NCI-H345 (cell line): ENCODE measurements at places on chromosomes 4 and X.

DNA sequence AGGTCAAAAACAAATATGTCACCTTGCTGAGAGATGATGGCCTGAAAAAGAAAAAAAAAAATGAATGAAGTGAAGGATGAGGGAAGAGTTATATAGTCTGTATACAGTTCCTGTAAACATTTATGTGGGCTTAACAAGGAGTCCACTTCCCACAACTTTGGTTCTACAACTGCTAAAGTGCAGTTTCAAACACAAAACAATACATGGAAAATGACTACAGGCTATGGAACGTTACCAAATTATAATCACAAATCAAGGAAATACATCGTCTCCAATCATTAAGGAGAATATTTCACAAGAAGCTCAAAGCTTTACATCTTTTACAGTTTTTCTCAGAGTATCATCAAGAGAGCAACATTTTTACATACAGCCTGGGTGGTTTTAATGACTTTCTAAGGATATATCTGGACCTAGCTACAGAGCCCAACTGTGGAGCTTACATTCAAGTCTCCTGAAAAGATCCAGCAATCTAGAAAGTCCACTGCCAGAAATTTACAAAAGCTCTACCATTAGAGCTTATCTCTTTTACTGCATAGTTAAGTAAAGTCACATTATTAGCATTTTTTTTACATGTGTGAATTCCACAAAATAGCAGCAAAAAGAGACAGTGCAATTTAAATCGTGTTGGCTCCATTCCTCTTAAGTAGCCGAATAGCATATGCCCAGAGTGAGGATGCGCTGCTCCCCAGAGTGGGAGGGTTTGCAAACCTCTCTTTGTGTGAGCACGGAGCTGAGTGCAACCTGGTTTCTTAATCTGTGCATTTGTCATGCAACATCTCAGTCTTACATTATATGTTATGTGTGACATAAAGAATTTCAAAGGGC is 128.3 kb downstream of the MANBA start:
- no peak for DNase-seq

DNA sequence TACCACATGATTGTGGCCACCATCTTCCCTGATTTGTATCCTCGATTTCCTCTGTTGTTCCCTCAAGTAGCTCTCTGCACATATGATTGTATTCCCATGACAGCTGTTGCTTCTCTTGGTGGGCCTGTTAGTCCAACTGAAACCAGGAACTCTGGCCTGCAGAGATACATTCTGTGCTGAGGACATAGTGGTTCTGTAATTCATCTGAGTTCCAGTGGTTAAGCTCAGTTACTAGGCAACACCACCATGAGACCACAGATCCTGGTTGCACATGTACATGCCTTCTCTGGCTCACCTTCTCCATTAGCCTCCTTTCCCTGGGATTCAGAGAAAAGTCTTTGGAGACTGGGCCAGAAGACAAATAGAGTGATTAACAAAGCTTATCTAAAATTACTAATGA is 172.1 kb upstream of the SLC7A11 start:
- DNase-seq = no peak

DNA sequence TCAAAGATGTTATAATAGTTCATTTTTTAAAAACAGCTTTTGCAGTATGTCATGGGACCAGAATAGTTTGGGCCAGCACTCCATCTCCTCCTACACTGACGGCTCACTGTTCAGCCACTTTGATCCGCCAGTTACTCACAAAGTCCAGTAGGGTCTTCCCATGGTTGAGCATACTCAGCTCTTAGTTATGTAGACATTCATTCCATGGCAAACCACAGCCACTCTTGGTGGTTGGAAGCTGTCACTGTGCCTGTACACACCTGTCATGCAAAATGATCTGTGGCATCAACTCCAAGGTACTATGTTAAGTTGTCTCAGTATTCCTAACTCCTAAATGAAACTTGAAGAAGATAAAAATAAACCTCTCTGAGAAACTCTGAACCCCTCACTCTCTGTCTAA is 127.2 kb downstream of the NR3C2 start:
- no peak for DNase-seq

- DNase-seq = no peak
Measured at GRCh38 chrX:110180176-110180927, 137.5 kb downstream of the AMMECR1 start.

DNA sequence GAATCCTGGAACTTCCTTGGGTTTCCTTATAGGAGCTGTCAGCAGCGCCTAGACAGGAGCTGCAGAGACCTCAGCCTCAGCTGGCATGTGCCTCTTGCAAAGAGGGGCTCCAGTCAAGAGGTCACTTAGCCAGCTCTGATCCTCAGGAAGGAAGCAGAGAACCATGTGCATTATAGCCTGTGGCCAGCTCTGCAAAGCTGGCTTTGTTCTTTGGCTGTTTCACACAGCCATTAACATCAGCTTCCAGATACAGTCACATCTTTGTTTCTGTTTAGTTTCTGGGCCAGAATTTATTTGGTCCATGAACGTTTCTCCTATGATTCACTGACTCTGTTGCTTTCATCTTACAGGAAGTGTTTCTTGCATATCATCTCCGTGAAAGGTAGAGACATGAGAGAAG is 92.4 kb downstream of the CC2D2A start:
- no peak for DNase-seq

- DNase-seq = no peak
Measured at GRCh38 chrX:16646366-16647138, 3.4 kb upstream of the S100G start.

- no peak for DNase-seq
Measured at GRCh38 chr4:62209757-62210485, 1009.8 kb downstream of the ADGRL3 start.

DNA sequence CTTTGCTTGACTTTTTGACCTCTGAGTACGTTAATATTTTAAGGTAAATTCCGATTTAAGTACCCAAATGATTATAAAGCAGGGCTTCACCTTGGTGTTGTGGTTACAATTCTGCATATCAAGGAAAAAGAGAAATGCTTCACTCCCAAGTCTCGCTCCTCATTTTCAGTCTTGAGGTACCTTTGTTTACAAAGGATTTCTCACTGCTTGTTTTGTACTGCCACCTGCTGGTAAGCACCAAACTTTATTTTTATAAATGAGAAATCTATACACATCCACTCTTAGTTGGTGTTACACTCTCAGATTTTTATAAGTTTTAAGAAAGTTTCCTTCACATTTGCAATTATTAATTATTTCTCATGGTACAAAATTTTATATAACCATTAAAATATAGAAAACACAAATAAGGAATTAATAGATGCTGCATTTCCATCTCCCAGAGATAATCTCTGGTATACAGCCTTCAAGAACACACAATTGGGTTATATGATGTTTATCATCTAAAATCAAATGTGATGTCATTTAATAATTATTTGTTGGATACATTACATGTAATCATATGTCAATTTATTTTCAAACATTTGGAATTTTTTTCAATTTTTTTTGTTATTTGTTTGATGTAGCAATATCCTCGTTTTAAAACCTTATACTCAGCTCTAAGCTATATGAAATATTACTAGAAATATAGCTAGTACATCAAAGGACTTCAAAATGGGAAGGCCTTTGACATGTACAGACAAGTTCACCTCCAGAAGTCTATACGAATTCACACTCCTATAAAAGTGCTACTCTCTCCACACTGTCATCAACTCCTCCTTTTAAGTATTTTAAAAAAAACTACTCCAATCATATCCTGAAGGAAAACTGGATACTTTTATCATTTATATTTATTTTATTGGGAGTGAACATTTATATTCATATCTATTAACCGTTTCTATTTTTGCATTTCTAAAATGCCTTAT is 179.9 kb downstream of the KCNIP4 start:
- peak; percentile 25 for DNase-seq

DNA sequence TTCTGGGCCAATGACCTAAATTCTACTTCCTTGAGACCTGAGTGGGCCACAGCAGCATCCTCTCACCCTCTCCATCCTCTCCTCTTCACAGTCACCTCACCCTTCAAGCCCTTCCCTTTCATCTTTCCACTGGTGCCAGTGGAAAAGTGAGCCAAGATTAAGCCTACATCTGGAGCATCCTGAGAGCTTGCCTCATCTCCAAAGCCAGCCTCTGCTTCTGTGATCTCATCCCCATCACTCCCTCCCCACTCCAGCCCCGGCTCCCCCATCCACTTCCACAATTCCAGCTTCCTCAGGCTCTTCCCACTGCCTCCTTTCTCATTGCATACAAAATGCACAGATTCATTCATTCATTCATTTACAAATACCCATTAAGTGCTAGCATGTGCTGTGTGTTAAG is 10.1 kb upstream of the RASL11B start:
- no peak for DNase-seq
